Right renal pelvis (tissue), 4 donors: ENCODE measurements at places on chromosomes 7 and 10. TPM values are rescaled to one million over a fixed set of nuclear protein-coding genes. Genes with fewer than 3 reads are reported as not detected.
A peak's percentile ranks its signal among the peaks of the same experiment; 100 is the strongest.

DNA sequence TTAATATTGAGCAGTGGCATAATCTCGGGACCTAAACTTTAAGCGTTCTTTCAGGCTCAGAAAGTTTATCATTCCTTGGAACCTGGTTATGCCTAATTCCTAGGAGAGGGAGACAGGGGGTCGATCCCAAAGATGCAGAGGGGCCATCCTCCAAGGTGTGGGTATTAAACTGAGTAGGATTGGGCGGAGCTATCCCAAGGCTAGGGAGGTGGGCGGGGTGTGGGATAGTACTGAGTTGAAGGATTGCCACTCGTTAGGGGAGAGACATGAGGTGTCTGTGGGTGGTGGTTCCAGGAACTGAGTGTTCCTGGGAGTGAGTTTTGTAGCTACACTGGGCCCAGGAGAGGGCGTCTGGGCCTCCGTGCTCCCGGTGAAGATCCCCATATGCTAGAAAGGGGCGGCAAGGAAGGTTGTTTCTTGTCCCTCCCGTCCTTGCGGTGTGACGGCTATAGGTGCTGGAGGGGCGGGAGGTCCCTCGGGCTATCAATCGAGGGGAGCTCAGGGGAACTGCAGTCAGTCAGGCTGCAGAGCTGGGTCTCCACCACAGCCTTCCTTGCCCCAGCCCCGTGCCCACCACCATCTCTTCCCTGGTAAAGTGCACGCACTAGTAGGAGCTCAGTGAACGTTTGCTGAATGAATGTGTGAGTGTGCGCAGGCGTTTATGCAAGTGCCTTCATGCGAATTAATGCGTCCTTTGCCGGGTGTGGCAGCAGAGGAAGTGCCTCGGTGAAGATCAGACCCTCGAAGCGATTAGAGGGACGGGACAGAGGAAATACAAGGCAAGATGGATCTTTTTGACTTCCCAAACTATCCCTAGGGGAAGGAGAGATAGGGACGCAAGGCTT, 3.0 kb upstream of the HMX2 start:
- DNase-seq = no peak

DNA sequence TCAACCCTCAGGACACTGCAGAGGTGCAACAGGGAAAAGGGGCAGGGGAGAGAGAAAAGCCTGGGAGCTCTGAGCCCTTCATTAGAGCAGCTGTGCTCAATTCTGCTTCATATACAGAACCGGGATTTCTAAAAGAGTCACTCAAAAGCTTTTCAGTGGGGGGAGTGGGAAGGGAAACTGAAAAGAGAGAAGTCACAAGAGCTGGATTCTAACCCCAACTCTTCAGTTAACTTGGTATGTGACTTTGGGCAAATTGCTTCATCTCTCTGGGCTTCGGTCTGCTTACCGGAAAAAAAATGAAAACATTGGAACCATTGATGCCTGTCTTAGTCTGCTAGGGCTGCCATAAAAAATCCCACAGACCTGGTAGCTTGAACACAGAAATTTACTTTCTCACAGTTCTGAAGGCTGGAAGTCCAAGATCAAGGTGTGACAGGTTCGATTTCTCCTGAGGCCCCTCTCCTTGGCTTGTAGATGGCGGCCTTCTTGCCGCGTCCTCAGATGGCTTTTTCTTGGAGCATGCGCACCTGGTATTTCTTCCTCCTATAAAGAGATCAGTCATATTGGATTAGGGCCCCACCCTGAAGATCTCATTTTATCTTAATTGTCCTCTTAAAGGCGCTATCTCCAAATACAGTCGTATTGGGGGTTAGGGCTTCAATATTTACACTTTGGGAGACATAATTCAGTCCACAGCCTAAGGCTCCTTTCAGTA, 118.3 kb upstream of the KMT2E start:
- DNase-seq = no peak

GRCh38 chr10:7866176-7866575, 47.9 kb downstream of the TAF3 start:
- DNase-seq = no peak

GRCh38 chr7:112422842-112423496, 27.3 kb upstream of the IFRD1 start:
- no peak for DNase-seq

DNA sequence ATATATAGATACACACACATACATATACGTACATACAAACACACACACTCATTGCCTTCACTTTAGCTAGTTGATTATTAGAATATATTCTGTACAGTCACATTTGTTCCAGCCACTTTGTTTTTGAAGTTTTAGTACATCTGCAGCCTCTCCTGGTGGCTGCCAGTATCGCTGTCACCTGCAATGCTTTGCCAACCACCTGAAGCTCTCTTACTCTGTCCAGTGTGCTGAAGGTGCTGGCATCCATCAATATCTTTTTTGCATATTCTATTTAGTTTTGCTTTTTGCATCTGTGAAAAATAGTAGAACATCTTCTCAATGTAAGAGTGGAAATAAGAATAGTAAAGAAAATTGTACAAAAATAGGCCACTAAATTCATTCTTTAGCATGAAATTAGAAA, 388.6 kb downstream of the EXOC4 start:
- DNase-seq = no peak

GRCh38 chr7:156778668-156779067, 114.3 kb downstream of the LMBR1 start:
- no peak for DNase-seq

DNA sequence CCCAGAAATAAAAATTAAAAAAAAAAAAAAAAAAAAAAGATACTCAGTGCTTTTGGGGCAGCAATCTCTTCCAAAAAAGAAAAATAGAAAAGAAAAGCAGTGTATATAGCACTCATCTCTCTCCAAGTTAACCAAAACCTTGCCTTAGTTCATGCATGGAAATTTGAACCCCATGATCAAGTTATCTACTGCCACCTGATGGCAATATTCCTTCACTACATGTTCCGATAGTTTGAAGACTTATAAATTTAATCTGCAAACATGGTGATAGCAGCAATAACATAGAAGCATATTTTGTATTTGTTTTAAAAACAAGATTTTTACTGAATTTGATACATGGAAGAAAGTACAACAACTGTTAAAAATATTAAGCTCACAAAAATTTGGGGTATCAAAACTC, 48.6 kb upstream of the SLIT1 start:
- DNase-seq = peak; percentile 35

GRCh38 chr10:77636282-77636966, 1.2 kb downstream of the KCNMA1 start:
- DNase-seq = no peak

DNA sequence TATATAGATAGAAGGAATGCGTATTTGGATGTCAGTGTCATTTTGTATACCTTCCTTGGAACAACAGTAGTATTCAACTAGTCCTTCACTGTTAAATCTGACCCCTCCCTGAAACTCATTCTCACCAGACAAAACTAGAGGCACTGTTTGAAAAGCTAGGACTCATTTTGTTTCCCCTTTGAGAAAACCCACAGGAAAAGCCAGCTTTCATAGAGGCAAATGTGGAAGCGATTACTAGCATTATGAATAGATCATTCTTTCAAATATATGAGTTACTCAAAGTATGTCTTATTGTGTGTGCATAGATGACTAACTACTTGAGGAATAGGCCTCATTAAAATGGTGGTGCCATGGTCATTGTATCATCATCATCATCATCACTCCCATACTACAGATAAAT, 1.9 kb upstream of the ASB15 start:
- no peak for DNase-seq

GRCh38 chr7:7276161-7276560, 93.8 kb downstream of the C1GALT1 start:
- no peak for DNase-seq

DNA sequence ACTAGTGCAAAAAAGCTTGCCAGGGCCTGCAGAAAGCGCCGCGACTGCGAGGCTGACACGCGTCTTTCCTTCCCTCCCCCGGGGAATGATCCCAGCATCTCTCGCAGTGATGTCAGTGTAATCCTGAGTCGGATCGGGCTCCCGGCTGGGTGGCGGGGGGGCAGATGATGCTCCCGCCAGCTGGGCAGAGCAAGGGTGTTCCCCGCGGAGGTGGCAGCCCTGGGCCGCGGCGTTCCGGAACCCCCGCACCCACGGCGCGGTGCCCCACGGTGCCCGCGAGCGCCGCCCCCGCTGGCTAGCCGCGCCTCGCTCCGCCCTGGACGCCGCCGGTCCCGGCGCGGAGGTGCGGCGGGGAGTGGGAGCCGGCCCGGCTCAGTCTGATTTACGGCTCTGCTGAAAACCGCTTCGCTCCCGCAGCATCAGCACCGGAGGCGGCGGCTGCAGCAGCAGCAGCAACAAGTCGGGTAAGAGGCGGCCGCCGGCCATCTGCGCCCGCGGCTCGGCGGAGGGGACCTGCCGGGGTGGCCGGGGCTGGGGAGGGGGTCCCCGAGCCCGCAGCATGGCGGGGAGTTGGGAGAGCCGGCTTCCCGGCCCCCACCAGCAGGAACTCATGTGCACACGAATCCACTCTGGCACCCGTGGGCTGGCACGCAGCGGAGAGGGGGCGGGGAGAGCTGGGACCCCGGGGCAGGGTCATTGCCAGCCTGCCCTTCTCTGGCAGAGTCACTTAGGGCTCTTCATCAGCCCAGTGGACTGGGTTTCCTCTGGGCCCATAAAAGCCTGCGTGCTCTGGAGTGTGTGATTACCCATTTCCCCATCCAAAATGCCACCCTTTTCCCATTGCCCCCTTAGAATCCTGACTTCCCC, at the start of gene ZNF365:
Gene ZNF365 (plus strand): TSS at position 375 of the 867 bp plus-strand sequence. CDS start 1,825 bp downstream, outside the sequence.
- peak; percentile 22 for DNase-seq

GRCh38 chr7:66119245-66119850, 4.7 kb downstream of the CRCP start:
- no peak for DNase-seq

DNA sequence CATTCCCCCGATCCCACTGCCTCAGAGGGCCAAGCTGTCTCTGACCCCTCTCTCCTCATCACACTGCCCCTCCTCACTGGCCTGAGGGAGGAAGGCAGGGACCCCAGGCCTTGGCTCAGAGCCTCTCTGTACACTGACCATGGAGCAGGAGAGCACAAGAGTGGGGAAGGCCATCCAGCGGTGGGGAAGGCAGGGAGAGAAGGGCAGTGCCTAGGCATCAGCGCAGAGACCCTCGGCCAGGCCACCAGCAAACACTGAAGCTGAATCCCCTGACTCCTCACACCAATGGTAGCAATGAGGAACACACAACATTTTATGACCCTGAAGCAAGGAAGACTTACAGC, 14.8 kb downstream of the OGDHL start:
- no peak for DNase-seq

DNA sequence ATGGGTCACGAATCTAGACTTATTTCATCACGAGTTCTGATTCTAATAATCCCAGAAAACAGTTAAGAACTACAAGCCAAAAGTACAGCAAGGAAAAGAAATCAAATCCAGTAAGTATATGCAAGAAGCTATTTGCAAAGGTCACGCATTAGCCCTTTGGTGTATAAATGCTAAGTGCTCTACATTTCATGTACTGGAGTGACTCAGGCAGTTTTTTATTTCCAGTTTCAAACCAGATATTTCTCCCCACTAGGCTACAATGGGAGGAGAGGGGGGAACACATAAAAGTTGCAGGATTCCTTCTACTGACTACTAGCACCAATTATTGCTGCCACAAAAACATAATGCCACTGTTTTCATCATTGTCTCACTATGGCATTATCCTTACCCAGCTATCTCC, 148.0 kb downstream of the NRCAM start:
- DNase-seq = no peak

- no peak for DNase-seq
Measured at GRCh38 chr7:23863209-23863787, 153.3 kb downstream of the STK31 start.

DNA sequence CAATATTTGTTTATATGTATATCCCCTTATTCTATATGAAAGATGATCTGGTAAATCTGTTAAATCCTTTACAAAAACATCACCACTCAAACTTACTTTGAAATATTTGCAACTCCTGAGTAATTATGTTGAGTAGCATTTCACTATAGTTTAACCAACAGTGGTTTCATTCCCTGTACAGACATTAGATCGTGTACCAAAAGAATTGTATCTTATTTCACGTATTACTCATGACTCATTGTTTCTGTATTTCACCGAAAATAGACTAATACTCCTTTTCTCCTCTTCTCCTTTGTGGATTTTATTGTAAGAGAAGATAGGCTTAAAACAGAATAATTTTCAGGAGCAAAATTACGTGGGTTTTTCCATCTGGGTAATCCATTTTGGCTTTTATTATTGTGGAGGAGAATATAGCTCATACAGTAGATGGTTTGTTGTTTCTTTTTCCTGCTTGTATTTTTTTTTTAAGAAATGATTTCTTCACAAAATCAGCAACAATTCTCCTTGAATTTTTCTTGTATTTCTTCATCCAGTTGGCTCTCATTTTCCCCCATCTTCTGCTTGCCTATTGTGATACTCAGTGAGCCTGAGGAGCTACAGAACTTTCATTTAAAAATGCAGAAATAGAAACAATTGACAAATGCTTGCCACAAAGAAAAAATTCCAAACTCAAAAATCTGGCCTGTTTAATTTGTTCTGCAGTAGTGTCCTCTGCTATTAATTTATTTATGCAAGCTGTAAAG, 90.6 kb upstream of the OIT3 start:
- no peak for DNase-seq

- DNase-seq = no peak
Measured at GRCh38 chr7:116075351-116076145, 45.0 kb upstream of the TFEC start.

- no peak for DNase-seq
Measured at GRCh38 chr7:96667026-96667425, 42.6 kb downstream of the SEM1 start.

- DNase-seq = no peak
Measured at GRCh38 chr7:8201846-8202441, 60.0 kb downstream of the ICA1 start.

DNA sequence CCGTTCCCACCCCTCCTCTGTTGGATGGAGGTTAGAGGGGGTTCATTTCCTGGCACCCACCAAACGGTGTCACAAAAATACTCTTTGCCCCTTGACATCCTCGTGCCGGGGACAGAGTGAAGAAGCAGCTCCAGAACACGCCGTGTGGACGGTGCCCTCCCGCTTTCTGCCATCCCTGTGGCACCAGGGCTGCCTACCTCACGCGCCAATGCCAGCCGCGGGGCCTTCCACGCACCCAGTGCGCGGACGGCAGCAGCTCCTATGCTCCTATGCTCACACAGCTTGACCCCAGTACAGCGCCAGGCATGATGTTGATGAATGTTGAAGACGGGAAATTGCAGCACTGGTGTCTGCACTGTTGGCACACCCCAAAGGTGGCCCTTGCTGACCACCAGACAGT, 507.2 kb upstream of the FOXK1 start:
- no peak for DNase-seq

- DNase-seq = no peak
Measured at GRCh38 chr10:69855346-69856111, 53.8 kb downstream of the COL13A1 start.

GRCh38 chr10:3472287-3473051, 299.9 kb upstream of the PITRM1 start:
- DNase-seq = no peak

The CYP2C18 gene
- polyA plus RNA-seq = 0.35 TPM

The KCNIP2 gene
- polyA plus RNA-seq = 4.4 TPM

The SLC26A5 gene
- 0.17 TPM for polyA plus RNA-seq

The BET1 gene
- 58.5 TPM for polyA plus RNA-seq

The HOXA4 gene
- polyA plus RNA-seq = 23.1 TPM

The ZNF37A gene
- 22.5 TPM for polyA plus RNA-seq

The HOXA10 gene
- polyA plus RNA-seq = 162 TPM
